ENCODE measurements at places on chromosomes 13 and 19.

DNA sequence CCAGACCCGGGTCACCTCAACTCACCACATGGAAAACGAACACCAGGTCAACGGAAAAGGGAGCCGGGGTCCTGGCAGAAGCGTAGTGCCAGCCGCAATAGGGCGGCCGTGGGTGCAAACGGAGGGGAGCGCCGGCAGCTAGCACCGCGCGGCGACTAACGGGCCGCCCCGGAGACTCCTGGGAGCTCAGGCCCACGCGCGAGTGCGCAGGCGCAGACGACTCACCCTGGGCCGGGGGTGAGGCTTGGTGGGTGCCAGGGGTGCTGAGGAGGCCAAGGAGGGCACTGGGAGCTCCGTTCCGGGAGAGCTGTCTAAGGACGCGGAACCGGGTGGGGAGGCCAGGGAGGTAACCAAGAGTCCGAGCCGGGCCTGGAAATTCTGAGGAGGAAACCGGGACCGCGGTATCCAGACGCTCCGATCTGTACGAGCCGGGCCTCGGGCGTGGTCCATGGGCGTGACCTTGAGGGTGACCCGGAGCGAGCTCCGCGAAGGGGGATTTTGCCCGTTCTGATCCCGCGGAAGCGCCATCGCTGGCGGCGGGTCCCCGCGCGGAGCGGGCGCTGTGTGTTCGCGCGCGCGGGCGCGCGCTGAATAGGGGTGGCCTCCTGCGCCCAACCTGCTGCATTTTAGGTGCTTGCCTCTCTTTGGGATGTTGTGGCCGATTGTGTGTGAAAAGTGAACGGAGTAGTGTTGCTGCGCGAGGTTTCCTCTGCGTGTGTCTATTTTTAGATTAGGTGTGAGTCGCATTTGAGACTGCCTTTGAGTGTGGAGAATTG lies at the start of gene ZNF382:
Gene ZNF382, plus strand, starts transcription at position 213 of the 776 bp plus-strand sequence. CDS start 4,602 bp downstream, outside the sequence.
- peak; percentile 62 for DNase-seq

DNA sequence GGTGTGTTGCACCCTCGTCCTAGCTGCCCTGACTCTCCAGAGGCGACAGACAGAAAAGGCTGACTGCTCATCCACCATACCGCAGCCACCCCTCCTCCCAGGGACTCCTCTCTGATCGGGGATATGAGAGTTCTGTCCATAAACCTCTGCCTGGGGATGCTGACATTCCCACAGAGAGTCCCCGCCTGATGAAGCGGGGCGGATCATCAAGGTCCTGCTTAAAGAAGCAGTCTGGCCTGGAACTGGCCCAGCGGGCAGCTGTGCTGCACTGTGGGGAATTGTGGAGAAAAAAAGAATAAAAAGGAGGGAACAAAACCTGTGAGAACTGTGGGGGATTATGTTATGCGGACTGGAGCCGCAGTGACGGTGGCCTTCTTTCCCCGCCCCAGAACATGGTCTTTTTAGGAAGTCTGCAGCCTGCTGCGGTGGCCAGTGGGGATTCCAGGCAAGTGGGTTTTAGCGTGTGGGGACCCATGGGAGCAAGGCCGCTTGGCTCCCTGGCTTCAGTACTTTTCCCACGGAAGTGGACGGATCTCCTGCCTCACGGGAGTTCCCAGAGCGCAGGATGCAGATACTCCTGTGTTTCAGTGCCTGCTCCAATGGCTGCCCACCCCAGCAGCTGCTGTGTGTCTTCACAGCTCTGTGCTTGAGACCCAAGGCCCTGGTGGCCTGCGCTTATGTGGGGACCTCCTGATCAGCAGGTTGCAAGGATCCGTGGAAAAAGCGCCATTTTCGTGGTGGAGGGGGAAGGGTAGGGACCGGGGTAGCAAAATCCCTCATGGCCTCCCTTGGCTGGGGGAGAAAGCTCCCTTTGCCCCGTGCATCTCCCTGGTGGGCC lies 1456.2 kb upstream of the SLC10A2 start:
- DNase-seq: no peak

- no peak for DNase-seq
Observed at GRCh38 chr13:59631271-59631670, 532.5 kb downstream of the DIAPH3 start.

DNA sequence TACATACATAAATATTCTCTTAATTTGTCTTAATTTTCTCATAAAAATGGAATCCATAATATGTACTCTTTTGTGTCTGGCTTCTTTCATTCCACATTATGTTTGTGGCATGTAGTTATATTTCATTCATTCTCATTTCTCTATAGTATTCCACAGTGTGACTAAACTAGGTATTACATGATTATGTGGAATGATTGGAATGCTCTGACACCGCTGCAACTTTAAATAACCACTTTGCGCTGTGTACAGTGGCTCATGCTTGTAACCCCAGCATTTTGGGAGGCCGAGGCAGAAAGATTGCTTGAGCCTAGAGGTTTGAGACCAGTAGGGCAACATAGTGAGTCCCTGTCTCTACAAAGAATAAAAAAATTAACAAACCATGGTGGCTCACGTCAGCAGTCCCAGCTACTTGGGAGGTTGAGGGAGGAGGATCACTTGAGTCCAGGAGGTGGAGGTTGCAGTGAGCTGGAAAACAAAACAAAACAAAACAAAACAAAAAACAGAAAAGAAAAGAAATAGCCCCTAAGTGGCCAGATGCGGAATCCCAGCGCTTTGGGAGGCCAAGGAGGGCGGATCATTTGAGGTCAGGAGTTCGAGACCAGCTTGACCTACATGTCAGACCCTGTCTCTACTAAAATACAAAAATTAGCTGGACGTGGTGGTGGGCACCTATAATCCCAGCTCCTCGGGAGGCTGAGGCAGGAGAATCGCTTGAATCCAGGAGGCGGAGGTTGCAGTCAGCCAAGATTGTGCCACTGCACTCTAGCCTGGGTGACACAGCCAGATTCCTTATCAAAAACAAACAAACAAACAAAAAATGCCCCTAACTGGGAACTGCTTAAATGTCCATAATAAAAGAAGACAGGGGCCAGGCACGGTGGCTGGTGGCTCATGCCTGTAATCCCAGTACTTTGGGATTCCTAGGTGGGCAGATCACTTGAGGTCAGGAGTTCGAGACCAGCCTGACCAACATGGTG lies 8.0 kb upstream of the SAE1 start:
- DNase-seq: no peak

- no peak for DNase-seq
Observed at GRCh38 chr19:17829855-17830566, 8.7 kb upstream of the INSL3 start.

- no peak for DNase-seq
Observed at GRCh38 chr13:31131470-31131961, 30.2 kb downstream of the HSPH1 start.

DNA sequence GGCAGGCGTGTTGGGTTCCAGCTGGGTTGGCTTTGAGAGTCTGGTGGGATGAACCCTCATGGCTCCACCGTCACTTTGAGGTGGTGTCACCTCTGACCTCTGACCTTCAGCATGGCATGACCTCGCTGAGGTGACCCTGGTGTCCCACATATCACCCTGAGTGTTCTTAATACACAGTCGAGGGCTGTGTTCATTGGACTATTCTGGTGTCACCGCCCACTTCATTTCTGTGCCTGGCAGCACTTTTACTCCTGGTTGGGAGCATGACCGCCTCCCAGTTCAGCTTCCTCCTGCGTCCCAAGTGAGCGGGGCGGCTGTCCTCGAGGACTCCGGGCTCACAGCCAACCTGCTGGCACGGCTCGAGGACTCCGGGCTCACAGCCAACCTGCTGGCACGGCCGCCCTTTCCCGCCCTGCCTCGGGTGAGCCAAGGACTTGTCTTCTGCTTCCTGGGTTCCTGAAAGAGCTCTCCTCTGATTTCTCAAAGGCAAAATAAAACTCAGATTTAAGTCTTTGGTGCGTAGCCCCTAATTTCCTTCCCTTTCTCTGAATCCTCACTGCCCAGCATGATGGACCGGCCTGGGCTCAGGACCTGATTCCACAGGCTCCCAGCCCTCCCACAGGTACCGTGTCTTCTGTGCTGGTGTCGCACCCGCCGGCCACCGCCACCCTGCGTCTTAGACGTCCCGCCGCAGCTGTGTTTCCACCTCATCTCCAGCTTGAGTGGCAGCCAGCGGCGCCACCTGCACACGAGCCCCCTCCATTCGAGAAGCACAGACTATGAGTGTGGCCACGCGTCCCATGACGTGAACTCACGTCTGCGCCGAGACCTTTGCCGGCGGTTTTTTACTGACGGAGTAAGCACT lies 10.4 kb downstream of the ATP4B start:
- no peak for DNase-seq

DNA sequence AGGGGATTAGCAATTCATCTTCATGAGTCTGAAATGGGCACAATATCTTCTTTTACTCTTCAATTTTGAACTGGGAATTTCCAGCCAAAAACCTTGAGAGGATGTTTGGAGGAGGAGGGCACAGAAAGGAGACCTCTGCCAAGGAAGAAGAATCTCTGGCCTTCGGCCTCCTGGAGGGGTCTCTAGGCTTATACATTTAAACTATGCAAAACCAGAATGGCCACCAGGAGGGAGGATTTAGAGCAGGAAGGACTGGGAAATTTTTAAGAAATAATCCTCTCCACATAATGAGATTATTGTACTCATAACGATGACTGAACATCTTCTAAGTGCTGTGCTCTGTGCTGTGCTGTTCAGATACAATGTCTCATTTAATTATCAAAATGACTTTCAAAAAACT lies 325.9 kb downstream of the NDFIP2 start:
- no peak for DNase-seq

GRCh38 chr19:11495481-11495880 lies 10.2 kb downstream of the ZNF653 start:
- no peak for DNase-seq
